ENCODE measurements at places on chromosomes 1 and 21.

GRCh38 chr21:33640697-33641351 lies 717 bp downstream of the CRYZL1 start:
- DNase-seq, result peak; percentile 15

DNA sequence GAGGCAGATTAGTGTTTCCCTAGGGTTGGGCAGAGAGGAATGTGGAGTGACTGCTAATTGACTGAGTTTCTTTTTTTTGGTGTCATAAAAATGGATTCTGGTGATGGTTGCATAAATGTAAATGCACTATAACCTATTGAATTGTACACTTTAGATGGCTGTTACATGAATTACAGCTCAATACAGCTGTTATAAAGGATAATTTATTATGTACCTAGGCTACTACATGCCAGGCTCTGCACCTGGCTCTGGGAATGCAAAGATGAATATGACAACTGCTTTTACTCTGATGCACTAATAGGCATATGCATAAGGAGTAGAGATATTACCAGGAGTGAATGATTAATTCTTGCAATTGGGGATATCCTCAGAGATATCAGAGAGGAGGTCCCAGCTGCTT lies 345.3 kb downstream of the PTBP2 start:
- no peak for DNase-seq

- DNase-seq, result no peak
Measured at GRCh38 chr1:165703648-165704047, 5.3 kb upstream of the ALDH9A1 start.

DNA sequence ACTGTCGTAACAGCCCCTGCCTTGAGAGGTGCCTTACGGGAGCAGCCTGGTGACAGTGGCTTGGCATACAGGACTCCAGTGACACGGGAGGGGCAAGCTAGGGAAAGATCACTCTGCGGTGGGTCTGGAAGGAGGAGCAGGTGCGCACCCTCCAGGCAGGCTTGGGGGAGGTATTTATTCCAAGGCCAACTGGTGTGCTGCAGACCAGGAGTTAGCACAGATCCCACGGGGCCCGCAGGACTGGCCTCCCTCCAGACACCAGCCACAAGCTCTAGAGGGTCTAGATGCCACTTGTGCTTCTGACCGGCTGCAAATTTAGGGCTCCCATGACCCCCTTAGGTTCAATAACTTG lies 22.1 kb downstream of the PSEN2 start:
- DNase-seq, result no peak

DNA sequence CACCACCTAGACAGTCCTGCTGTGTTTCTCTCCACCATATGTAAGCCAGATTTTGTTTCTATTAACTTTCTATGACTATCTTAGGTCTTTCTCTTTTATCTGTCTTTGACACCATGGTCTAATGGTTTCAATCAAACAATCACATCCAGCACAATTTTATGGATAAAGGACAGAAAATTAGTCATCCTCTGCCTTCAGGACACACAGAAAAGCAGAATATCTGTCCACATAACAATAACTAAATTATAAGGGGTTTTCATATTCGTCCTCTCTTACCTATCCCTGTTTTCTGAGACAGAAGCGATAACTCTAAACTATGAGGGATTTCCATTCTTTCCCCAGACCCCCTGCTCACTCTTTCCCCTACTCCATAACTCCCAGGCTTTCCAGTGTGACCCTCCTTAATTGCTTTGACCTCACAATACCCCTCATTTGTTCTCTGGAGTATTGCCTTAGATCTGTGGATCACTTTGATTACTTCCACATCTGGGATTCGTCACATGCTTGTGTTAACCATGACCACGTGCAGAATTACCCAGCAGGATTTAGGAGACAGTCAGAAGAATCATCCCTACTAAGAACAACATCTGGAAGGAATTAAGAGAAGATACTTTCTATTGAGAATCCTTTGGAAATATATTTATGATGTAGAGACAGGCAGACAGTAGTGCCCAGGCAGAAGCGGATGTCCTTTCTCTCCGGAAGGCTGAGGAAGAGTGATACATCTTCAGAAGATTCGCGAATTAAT lies 108.2 kb upstream of the GREM2 start:
- DNase-seq, result peak; percentile 82

GRCh38 chr1:35790670-35791069 lies 17.1 kb upstream of the AGO4 start:
- DNase-seq, result no peak

DNA sequence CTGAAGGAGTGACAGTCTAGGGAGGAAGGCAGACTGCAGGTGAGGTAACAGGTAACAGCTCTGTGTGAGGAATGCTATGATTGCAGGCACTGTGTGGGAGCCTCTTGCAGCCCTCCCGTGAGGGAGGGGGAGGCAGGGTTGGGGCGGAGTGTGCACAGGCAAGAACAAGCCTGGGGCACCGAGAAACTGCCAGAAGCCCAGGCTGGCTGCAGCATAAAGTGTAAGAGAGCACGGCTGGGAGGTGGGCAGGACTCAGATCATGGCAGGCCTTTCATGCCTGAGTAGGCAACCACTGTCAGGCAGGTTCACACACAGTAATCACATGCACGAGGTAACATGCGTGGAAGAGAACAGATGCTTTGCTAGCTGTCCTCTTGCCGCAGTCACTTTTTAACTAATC lies 11.3 kb upstream of the RHEX start:
- DNase-seq, result no peak

- no peak for DNase-seq
Measured at GRCh38 chr1:30571380-30571779, 152.0 kb downstream of the MATN1 start.

- no peak for DNase-seq
Measured at GRCh38 chr1:86227026-86227425, 70.5 kb upstream of the COL24A1 start.

DNA sequence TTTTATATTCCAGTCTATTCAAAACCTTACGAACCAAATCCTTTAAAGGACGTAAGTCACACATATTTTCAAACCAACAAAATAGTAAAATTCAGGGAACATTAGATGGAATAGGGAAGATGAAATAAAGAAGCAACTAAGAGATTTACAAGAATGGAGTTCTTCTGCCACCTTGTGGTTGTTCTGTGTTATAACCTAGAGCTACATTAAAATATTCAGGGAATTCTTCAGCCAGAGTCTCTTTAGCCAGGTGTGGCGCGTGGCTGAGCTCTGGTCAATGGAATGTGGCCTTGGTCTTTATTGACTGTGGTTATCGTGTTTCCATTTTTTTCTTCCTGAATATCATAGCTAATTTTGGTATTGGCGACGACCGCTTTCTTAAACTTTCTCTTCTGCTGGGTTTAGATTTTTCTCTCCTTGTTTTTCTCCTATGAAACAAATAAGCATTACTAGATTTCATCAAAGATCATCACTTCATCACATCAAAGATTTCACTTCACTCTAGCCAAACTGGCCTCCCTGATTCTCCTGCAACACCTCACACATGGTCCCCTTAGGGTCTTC lies 221.3 kb downstream of the MRPL39 start:
- DNase-seq, result peak; percentile 58

GRCh38 chr1:165218731-165219130 lies 137.8 kb downstream of the LMX1A start:
- no peak for DNase-seq

DNA sequence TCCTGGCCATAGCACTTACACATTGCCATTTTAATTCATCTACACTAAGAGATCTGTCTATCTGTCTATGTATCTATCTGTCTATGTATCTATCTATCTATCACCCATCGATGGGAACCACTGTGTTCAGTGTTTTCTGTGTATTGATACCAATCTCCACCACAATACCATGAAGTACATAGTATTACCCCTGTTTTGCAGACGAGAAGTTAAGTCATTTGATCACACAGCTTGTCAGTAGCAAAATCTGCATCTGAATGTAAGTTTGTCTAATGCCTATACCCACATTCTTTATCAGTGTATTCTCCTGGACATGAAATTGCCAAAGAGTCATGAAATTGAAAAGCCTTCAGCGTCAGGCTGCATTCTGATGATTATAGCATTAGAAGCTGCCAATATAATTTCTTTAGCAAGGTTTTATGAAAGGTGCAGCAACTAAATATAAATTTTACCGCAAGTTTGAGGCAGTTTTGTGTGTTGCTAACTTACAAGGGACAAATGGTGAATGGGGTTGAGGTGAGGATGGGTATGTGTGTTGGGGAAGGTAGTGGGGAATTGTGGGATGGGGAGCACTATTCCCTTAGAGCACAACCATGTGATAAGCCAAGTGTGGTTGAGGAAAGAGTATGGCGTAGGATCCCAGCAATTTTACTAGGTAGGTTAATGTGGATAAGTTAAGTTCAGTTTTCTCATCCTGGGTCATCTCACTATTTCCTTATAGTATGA lies 24.2 kb downstream of the SLAMF1 start:
- no peak for DNase-seq

DNA sequence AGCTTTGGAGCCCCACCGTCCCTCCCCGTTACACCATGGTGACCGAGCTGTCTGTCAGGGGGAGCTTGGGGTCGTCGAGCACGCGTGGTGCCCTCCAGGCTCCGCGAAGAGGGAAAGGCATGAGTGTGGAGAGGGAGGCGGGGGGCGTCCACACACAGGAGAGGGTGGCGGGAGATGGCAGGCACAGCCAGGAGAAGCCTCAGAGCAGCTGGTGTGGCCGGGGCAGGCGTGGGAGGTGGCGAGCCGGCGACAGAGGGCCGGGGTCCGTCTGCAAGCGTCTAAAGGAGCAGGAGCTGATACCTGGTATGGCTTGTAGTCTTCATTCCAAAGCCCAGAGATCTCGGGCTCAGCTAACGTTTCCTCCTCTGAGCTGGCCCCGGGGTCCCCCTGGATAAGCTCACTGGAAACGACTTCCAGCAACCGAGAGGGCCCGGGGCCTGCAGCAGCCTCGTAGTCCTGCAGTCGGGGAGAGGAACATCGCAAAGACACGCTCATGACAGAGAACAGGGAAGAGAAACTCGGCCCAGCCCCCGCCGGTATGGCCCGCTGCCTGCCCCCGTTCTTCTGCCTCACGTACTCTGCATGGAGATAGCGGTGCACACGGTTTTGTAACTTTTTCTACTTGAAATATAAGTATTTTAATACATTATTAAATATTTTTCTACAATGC lies 37.4 kb downstream of the CFAP74 start:
- no peak for DNase-seq

DNA sequence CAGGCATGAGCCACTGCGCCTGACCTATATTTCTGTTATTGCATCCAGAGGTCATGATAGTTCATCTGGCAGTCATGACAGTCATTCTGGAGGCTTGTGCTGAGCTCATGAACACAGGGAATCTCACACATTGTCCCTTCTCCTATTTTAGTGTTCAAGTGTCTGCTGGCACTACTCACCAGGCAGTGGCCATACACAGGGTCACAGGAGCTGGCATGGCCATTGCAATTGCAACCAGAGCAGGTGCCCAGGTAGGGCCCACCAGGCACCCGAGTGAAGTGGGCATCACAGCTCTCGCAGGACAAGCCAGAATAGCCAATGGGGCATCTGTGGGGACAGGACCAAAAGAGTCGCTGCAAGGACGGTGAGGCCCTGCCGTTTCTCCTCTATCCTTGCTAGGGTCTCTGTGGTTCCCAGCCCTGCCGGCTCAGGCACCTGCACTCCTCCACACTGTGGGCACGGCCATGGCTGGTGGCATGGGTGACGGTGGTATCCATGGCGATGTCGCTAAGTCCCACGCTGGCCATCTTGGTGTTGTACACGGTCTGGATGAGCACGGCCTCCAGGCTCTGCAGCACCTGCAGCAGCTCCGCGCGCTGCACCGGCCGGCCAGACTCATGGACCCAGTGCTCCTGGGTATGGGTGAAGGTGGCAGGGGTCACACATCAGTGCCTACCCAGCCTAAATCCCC lies 57.0 kb downstream of the HSPG2 start:
- no peak for DNase-seq

DNA sequence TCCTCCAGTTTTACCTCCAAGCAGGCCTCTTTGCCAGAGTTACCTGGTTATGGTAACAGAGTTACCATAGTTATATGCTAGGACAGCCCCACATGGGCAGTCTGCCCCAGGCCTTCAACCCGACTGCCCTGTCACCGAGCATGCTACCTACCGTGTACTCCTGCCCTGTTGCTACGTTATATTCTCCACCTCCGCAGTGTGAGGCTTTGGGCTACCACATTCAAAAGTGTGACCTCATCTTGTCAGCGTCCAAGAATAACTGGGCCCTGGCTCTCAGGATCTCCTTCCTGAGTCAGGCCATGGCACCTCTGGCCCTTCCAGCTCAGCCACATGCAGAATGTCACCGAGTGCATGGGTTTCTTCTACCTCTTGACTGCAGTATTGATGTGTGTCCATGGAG lies 8.9 kb downstream of the MAPKAPK2 start:
- no peak for DNase-seq

- DNase-seq, result peak; percentile 53
Measured at GRCh38 chr1:37752583-37753471, 12.1 kb downstream of the EPHA10 start.
